Activated T-helper 17 cell treated with anti-CD3 and anti-CD28 coated beads, Interleukin-2, amount 50 U/mL, for 72 hours (primary cell): ENCODE measurements at places on chromosomes 11 and 22. TPM values are rescaled to one million over a fixed set of nuclear protein-coding genes. Genes with fewer than 3 reads are reported as not detected.

- ATAC-seq = peak; percentile 67
Measured at GRCh38 chr11:72069200-72069599, 11.1 kb downstream of the NUMA1 start.

DNA sequence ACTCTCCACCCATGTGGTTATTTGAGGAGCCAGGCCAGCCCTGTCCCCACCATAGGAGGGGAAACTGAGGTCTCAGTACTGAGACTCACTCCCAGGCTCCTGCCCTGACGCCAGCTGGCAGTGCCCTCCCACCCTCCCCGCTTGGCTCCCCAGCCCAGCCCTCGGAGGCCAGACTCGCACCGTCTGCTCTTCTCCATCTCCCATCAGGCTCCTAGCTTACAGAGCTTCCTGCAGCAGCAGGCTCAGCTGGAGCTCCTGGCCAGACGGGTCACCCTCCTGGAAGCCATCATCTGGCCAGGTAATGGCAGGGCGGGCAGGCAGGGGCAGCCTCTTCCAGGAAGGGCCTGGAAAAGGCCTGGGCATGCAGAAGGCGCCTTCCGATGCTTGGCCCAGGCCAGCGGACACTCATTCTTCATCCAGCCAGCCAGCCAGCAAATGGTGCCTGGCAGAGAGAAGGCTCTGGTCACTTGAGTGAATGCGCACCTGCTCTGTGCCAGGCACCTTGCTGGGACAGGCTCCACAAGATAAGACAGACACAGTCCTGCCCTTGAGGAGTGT lies 12.6 kb downstream of the RHBDD3 start:
- no peak for ATAC-seq

- ATAC-seq = no peak
Measured at GRCh38 chr11:41235668-41236067, 223.8 kb downstream of the LRRC4C start.

DNA sequence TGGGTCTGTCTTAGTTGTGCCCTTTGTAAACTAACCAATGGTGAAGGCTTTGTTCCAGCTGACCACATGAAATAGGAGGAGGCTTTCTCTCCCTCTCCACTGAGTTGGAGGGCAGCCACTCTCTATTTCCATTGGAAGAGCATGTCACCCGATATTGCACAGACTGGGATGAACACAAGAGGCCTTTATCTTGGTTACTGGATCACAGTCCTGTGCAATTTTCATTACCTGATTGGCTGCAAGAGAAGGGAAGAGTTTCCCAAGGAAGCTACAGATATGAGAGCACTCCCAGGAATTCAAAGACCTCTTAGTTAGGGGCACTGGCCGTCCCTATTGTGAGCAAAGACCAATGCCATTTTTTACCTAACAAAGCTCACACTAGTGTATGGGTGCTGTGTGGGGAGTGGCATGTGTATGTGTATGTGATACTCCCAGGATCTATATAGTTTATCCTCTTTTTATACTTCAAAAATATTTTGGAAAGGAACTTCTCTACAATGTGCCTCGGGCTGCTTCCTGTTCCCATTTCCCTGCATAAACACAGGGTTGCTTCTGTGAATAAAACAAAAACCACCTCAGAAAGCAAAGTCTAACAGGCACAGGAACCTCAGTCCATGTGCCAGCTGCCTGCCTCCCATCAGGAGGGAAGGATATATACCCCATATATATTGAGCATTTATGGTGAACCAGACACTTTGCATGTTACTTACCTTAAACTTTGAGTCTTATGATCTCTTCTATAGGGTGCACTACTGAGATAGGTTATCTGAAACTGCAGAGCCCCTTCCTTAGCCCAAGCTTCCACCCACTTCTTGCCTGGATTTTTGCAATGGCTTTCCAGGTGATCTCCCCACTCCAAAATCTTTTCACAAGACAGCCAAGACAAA lies 126.5 kb downstream of the RASSF10 start:
- no peak for ATAC-seq

DNA sequence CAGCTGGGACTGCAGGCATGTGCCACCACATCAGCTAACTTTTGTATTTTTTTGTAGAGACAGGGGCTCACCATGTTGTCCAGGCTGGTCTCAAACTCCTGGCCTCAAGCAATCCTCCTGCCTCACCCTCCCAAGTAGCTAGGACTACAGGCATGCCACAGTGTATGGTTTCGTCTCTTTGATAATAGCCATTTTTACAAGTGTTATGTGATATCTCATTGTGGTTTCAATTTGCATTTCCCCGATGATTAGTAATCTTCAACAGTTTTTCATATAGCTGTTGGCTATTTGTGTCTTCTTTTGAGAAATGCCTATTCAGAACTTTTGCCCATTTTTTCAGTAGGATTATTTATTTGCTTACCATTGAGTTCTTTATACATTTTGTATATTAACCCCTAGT lies 9.0 kb upstream of the MTMR3 start:
- ATAC-seq = peak; percentile 37

GRCh38 chr11:100632941-100633452 lies 54.1 kb upstream of the ARHGAP42 start:
- ATAC-seq = no peak

- peak; percentile 45 for ATAC-seq
Measured at GRCh38 chr11:65487467-65488272, 11.2 kb upstream of the MALAT1 start.

DNA sequence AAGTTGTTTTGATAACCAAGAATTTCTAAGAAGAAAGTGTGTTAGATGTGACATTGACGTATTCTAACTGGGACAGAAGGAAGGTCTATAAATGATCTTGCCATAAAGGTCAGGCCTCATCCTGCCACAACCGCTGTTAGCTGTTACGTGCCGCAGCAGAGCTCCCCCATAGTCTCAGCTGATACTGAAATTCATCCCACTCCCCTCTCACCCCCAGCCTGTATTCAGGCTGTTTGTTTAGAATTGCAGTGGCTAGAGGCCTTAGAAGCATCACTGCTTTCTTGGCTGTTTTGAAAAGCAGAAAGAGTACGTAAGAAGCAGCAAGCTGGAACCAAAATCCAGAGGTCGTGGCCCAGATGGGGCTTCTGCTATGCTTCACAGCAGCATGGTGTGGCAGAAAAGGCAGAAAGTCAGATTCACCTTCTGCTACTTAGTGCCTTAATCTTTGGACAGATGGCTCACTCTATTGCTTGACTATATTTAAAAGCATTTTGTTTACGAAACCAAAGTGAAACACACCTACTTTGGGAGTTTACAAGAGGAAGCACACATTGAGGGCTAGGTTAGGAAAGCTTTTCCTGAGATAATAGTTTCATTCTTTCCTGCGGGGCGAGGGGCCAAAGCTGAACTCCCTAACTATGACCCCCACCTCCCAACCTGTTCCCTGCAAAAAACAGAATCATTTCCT lies 950 bp upstream of the LAYN start:
- ATAC-seq = peak; percentile 46

GRCh38 chr11:130102301-130103249 lies 32.9 kb downstream of the APLP2 start:
- no peak for ATAC-seq

- ATAC-seq = peak; percentile 48
Measured at GRCh38 chr22:19179497-19180048, 1.0 kb upstream of the SLC25A1 start.

DNA sequence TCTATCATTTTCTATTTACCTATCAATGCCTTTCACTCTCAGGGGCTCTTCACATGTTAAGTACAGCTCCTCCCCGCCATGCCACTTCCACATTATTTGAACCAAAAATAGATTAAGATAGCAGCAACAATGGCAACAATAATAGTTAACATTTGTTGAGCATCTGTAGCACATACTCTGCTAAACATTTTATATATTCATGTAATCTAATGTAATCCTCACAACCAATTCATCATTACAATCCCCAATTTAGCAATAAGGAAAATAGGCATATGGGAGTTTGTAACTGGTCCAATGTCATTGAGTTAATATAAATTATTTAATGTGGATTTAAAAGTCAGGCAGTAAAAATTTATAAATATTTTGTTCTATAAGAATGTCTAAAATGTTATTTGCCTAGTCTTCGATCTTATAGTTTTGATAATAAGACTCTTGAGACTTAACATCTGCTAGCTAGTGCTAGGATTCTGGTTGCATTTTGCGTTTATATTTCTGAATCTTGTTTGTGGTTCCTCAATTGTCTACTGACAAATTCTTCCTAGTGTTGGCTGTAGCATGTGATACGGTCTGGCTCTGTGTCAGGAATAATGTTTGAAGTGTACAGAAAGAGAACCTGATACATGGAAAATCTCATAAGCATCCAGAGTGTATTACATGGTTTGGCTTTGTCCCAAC lies 621.5 kb upstream of the LUZP2 start:
- no peak for ATAC-seq

DNA sequence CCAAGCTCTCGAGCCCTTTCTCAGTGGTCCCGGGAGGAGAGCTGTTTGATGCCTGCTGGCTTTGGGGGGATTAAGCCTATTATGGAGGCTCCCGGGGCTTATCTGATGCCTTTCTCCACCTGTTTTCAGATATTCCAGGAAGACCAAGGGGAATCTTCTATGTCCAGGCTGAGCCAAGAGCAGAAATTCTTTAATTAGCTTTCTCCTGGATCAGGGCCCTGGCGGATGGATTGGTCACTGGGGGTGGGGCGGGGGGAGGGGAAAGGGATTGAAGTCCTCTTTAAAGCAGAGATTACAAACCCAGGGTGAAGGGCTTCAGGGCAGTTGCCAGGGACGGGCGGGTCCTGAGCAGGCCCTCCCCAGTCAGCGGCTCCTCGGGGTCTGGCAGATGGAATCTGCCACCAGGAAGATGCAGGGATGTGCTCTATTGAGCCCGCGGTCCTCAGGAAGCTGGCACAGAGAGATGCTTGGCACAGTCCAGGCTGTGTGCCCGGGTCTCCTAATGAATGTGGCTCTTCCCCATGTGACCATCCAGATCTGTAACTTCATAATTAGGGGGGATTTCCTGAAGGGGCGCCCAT lies 33.6 kb downstream of the MACROD1 start:
- ATAC-seq = no peak

GRCh38 chr11:61880031-61880430 lies 11.3 kb downstream of the FADS3 start:
- ATAC-seq = no peak

GRCh38 chr11:100753571-100753970 lies 66.5 kb downstream of the ARHGAP42 start:
- no peak for ATAC-seq

GRCh38 chr11:45264839-45265515 lies 21.2 kb downstream of the SYT13 start:
- ATAC-seq = no peak

DNA sequence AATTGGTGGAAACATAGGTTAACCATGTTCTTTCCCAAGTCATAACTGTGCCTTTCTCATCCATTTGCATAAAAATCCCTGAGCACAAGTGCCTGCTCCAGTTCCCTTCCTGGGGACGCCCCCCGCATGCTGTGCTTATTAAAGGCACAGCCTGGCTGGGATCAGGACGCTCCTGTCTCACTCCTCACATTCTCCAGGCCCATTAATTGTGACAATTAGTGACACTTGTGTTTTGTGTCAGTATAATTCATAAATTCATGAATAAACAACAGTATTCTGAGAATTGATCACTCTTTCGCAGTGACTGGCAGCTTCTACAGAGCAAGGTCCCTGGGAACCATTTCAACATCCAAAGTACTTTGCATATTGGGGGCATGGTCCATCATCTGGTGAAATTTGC lies 1354.4 kb downstream of the TBC1D22A start:
- ATAC-seq = no peak

GRCh38 chr11:111193924-111194490 lies 51.5 kb upstream of the POU2AF2 start:
- no peak for ATAC-seq

- no peak for ATAC-seq
Measured at GRCh38 chr22:22037229-22037628, 54.6 kb upstream of the TOP3B start.

DNA sequence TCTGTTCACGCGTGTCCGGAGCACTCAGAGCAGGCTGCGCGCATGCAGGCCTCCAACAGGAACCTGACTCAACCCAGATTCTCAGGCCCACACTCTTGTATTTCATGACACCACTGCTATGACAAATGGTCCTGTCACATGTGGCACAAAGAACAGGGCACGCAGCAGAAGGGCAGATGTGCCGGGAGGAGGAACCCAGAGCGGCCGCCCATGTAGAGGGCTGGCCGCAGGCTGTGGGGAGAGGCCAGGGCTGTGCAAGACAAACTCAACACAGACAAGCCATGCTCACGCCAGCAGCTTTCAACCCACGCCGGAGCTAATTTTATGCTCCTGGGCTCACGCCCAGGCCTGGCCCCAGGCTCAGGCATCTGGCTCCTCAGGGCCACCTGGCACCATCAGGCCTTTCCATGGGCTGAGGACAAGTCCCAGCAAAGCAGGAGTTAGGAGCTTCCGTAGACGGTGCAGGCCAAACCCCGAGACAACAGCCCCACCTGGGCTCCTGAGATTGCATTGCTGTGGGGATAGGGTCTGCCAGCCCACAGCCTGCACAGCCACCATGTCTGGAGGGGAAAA lies 40.0 kb downstream of the DUSP8 start:
- ATAC-seq = peak; percentile 32

DNA sequence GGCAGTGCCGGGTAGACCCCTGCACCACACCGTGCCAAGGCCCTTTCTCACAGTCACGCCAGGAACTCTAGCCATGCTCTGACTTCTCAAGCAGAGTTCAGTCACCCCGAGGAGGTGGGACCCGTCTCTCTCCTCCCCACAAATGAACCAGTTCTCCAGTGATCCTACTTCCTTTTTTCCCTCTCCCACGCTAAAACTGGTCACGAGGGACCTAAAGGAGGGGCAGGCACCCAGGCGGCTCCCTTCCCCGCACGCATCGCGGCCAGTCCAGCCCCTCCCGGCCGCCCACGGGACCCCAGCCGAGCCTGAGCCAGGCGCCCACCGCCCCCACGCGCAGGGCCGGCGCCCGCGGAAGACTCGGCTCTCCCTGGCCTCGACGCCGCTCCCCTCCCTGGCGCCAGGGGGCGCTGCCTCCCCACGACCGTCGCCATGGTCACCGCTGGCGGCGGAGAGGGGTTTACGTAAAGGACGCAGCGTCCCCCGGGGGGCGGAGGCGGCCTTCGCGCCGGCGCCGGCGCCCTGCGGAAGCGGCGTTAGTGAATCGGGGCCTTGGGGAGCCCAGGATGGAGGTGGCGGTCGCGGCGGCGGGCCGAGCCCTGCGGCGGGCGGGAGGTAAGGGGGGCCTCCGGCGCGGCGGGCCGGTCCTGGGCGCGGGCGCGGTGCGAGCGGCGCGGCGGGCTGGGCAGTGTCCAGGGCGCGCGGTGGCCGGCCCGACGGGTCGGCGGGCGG lies at the start of gene DAGLA:
Gene DAGLA (plus strand): TSS at position 499 of the 729 bp plus-strand sequence. CDS start 39,765 bp downstream, outside the sequence.
- peak; percentile 66 for ATAC-seq

C11orf91 gene
- not detected for total RNA-seq

CDC45 gene
- 99.9 TPM for total RNA-seq

SLC5A12 gene
- not detected for total RNA-seq

TEX12 gene
- 0.99 TPM for total RNA-seq

SERGEF gene
- total RNA-seq = 47.9 TPM

TSPAN32 gene
- 8.1 TPM for total RNA-seq

ACR gene
- not detected for total RNA-seq

SCO2 gene
- 2.8 TPM for total RNA-seq

NXF1 gene
- 85.8 TPM for total RNA-seq

GDPD4 gene
- total RNA-seq = not detected

PAFAH1B2 gene
- total RNA-seq = 87.6 TPM

TUBA8 gene
- total RNA-seq = 4.7 TPM

FGF19 gene
- total RNA-seq = not detected

KIF18A gene
- total RNA-seq = 38.1 TPM

CARD10 gene
- total RNA-seq = 0.09 TPM

MCM5 gene
- total RNA-seq = 124 TPM

POLDIP3 gene
- total RNA-seq = 72.4 TPM
